Iris pigment epithelial cell (primary cell): ENCODE measurements at places on chromosomes 16 and 17.

DNA sequence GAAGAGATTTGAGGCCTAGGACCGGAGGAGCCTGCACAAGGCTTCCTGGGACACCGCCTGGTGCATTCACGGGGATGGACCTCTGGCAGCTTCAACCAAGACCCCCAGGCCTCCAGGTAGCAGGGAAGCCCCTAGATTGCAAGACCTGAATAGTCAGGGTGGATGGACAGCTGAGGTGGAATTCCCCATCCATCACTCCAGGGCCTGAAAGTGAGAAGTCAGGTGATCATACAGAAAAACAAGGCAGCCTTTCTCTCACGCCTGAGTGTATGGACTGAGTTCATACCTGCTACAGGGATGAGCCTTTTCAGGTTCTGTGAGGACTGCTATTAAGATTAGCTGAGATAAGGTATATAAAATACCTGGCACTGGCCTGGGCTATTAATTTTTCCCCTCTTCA, 74.2 kb downstream of the PLXDC1 start:
- no peak for DNase-seq

DNA sequence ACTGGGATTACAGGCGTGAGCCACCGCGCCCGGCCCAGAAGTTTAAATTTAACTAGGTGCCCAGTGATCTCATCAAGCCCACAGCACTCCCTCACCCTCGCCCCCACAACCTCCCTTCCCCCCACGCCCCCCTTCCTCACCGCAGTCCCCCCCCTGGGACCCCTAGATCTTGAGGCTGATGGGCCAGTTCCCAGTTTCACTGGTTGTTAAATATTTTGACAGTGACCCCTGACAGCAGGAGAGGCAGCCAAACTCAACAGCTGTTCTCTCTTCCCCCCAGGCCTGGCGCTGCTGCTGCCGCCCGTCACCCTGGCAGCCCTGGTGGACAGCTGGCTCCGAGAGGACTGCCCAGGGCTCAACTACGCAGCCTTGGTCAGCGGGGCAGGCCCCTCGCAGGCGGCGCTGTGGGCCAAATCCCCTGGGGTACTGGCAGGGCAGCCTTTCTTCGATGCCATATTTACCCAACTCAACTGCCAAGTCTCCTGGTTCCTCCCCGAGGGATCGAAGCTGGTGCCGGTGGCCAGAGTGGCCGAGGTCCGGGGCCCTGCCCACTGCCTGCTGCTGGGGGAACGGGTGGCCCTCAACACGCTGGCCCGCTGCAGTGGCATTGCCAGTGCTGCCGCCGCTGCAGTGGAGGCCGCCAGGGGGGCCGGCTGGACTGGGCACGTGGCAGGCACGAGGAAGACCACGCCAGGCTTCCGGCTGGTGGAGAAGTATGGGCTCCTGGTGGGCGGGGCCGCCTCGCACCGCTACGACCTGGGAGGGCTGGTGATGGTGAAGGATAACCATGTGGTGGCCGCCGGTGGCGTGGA, 15.6 kb downstream of the QPRT start:
- DNase-seq, result no peak

DNA sequence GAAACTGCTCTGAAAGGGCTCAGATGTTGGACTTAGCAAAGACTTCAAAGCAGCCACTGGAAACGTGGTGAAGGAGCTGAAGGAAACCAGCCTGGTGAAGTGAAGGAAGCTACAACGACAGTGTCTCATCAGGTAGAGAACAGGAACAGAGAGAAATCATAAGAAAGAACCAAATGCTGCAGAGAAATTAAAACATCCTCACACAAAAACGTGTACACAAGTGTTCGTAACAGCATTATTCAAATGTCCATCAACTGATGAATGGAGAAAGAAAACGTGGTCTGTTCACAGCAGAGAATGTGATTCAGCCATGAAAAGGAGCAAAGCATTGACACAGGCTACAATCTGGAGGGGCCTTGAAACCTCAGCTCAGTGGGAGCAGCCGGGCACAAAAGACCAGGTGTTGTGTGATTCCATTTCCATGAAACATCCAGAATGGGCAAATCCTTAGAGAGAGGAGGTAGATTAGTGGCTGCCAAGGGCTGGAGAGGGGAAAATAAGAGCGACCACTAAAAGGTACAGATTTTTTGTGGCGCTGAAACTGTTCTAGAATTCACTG, 26.9 kb downstream of the IFT140 start:
- no peak for DNase-seq

GRCh38 chr17:14856176-14856575, 408.9 kb downstream of the PMP22 start:
- DNase-seq, result no peak

GRCh38 chr17:74049967-74050458, 153.5 kb upstream of the RPL38 start:
- no peak for DNase-seq

- no peak for DNase-seq
Observed at GRCh38 chr16:78125112-78125844, 25.8 kb downstream of the WWOX start.

- peak; percentile 40 for DNase-seq
Observed at GRCh38 chr17:45868276-45868675, 23.6 kb downstream of the SPPL2C start.

- DNase-seq, result no peak
Observed at GRCh38 chr17:49738456-49739163, 25.3 kb downstream of the FAM117A start.

GRCh38 chr16:52441886-52442285, 105.1 kb downstream of the TOX3 start:
- DNase-seq, result no peak

GRCh38 chr16:75002474-75002873, 3.6 kb downstream of the ZNRF1 start:
- DNase-seq, result no peak

DNA sequence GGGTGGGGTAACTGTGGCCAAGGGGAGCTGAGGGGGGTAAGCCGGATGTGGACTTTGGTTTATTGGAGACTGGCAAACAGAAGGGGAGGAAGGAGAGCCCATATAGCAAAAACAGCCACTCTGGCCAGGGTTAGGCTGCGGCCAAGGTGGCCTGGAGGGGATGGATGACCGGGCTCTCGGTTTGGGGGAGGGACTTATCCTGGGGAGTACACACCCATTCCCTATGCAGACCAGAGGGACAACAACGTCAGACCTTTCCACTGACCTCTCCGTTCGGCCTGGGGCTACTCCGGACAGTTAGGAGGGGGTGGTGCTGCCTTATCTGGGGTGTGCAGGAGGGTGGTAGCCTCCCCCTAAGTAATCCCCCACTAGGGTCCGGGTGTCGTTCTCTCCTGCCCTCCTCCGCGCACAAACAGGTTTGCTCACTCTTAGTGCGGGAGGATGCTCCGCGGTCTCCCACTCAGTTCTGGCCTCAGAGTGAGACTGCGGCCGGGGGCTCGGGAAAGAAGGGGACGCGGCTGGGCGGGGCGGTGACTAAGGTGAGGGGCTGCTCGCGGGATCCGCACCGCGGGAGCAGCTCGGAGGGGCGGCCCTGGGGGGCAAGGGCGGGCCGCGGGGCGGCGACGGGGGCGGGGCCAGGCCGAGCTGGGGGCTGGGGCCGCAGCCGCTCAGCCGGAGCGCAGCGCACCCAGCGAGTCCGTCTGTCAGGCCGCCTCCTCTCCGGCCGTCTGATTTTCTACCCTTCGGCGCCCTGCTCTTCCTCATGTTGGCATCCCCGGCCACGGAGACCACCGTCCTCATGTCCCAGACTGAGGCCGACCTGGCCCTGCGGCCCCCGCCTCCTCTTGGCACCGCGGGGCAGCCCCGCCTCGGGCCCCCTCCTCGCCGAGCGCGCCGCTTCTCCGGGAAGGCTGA, at the start of gene WNK4:
WNK4 (plus strand) TSS at position 675 of the 915 bp plus-strand sequence; CDS start at position 764, 89 bp downstream.
- DNase-seq, result peak; percentile 47

GRCh38 chr17:49035470-49036269, 38.5 kb downstream of the IGF2BP1 start:
- peak; percentile 35 for DNase-seq

DNA sequence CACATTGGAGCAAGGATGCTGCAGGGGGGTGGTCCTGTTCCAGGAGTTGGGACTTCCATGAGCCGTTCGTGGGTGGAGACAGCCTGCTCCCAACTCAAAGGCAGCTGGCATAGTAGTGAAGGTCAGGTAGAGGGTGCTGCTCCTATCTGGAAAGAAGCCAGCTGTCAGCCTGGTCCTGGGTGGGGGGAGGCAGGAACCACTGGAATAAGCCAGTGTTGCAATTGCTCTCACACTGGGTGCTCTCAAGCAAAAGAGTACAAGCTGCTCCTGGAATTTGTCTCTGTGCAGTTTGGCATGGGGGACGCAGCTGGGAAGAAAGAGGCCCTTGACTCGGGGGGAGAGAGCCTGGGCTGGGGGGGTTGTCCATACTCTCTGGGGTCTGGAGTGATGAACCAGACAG, 8.7 kb downstream of the CACNG5 start:
- no peak for DNase-seq

GRCh38 chr17:83086907-83087787, 7.7 kb downstream of the METRNL start:
- DNase-seq, result peak; percentile 30

GRCh38 chr17:63162406-63163157, 196.5 kb downstream of the TANC2 start:
- DNase-seq, result no peak

DNA sequence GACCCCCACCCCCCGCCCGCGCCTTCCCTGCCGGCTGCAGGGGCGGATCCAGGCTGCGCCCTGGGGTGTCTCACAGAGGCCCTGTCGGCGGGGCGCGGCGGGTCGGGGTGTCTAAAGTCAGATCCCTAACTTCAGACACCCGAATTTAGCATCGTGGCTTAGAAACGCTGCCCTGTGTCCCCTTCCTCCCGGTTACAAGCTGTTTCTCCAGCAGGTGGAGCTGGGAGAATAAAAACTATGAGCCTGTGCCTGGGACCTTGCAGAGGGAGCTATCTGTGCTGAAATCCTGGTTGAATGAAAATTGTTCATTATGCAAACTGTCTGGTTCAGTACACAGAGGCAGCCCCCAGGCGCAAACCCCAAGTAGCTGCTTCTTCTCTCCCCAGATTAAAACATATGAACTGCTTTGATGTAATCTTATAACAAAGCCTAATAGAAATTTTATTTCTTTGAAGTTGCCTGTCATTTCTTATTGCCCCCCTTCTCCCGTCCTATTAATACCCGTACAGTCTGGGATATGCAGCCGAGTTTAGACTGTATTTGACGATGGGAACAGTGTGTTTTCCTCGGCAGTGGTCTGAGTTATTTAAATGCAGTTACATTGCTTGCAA, 79.0 kb downstream of the RPA1 start:
- DNase-seq, result peak; percentile 72

GRCh38 chr16:4200781-4201137, 41.1 kb downstream of the SRL start:
- DNase-seq, result peak; percentile 20

GRCh38 chr17:68559316-68559715, 41.9 kb downstream of the FAM20A start:
- no peak for DNase-seq

- DNase-seq, result no peak
Observed at GRCh38 chr16:82400046-82400445, 226.7 kb upstream of the CDH13 start.

DNA sequence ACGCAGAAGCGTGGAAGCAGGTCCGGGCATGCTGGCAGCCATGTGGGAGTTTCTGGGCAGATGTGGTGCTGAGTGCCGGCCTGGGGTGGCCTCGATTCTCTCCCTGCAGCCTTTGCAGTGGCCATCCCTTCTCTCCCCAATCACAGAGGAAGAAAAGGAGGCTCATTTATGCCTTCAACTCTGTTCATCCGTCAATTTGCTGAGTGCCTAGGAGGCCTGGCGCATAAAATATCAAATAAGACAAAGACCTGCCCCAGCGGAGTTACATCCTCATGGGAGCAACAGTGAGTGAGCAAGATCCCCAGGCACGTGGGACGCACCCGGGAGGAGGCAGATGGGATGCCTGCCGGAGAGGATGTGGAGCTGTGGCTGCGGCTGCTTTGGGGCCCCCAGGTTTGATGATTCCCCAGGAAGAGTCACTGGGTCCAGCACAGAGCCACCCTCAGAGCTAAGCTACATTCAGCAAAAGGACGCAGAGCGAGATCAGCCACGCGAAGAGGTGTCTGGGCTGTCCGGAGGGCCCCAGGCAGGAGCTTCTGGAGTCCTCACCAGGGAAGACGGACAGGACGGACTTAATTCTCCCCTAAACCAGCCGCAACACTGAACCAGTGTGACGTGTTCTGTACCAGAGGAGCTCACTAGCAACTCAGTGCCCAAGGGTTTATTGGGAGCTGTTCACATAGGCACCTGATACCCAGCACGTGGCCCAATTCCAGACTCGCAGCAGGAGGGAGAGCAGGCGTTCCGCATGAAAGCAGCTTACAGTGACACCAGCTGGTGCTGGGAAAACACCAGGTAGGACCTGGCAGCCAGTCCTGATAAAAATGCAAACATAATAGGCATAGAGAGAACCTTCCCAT, 11.3 kb downstream of the CA5A start:
- DNase-seq, result no peak

DNA sequence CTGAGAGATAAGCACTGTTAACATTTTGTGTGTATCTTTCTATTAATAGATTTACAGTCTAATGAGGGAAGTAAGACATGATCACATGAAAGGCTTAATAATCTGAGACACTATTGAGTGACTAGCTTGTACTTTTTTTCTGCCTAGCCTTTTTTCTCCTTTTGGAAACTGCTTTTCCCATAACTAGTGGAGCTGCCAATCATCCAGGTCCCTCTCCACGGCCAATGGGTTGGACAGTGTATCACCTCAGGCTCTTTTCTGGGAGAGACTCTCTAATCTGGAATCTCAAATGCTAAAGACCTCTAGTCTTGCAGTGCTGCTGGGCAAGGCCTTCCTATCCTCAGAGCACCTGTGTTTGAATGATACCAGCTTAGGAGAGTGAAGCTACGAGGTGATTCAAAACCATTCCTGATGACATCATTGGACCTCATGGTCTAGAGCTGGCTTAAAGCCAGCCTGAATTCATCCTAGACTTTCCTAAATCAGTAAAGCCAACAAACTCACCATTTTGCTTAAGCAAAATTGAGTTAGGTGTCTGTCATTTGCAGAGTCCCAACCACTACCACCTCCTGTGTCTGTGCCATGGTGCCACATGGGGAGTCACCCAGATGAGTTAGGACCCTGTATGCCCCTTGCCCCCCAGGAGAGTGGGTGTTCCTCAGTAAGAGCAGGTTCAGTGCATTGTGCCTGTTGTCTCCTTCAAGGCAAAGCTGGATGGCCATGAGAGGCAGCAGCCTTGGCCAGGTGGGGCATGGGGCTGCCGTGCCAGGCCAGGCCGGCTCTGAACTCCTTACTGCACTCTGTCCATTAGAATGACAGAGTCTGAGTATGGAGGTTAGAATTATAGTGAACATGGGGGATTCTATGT, 62.9 kb downstream of the SPECC1 start:
- no peak for DNase-seq

DNA sequence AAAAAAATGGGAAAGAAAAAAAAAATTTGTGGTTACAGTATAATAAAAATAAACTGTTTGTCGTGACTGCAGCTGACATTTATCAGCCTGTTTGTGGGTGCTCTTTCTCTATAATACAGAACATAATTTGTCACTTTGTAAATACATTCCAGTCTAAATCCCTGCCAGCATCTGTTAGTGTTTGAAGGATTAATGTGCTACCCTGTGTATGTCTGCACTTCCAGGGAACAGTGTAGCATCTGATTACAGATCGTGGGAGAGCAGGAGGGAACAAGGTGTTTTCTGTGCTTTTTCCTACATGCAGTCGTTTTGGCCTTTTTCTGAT, 265.1 kb downstream of the WWOX start:
- DNase-seq, result no peak
